ENCODE measurements at places on chromosomes 5 and 9.

DNA sequence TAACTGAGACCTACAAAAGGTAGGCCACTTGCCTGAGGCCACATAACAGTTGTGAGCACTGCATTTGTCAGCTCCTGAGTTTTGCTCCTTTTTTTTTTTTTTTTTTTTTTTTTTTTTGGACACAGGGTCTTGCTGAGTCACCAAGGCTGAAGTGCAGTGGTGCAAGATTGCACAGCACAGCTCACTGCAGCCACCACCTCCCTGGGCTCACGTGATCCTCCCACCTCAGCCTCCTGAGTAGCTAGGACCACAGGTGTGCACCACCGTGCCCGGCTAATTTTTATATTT, 37.1 kb downstream of the LAMC3 start:
- DNase-seq, result no peak

DNA sequence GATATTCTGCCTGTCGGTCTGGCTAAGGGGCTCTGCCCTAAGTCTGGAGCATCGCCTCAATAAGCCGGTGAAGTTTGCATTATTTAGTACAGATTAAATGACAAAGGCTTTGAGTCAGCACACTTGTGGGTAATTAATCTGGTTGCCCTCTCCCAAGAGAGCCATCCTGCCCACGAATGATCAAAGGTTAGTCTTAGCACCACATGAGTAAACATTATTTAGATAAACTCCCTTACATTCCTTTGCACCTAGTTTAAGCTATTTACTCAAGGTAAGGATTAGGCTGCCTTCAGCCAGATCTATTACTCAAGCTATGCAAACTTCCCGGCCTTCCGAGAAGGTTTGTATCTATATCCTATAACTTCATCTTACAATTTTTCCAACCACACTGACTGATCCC, 572.1 kb downstream of the CHSY3 start:
- no peak for DNase-seq

DNA sequence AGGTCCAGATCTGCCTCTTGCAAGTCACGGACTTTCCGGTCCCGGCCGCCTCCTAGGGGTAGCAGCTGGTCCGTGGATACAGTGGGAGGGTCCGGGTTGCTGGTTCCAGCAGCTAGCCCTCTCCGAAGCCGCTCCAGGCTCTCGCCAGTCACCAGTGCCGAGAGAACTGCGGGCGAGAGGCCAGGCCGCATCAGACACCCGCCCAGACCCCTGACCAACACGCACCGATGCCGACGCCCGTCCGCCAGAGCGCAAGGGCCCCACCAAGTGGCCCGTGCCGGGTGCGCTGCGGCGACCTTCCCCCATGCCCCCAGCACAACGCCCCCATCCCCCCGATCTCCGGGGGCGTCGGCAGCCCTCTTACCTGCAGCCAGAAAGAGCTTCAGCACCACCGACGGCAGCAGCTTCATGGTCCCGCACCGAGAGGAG, 470 bp downstream of the HBEGF start:
- DNase-seq, result peak; percentile 73

- DNase-seq, result no peak
Observed at GRCh38 chr5:30764704-30765103, 428.8 kb upstream of the CDH6 start.

DNA sequence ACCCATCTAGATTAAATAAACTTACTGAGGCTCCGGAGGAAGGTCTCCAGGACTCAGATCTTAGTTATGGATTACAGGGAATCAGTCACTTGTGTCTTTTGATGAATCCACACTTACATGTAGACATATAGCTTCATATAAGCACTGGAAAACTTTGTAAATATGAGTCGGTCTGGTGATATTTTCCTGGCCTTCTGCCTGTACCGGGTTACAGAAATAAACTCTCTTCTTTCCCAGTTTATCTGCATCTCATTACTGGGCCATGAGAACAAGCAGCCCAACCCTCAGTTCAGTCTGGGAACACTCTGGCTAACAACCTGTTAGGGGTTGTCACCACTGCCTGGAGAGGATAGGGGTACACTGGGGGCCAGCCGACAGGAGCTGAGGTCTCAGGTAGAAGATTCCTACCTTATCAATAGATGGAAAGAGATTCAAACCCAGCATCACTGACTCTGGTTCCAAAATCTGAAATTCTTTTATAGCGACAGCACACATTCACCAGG, 59.1 kb downstream of the THBS4 start:
- no peak for DNase-seq

GRCh38 chr5:4777435-4777834, 362.7 kb upstream of the ADAMTS16 start:
- no peak for DNase-seq

DNA sequence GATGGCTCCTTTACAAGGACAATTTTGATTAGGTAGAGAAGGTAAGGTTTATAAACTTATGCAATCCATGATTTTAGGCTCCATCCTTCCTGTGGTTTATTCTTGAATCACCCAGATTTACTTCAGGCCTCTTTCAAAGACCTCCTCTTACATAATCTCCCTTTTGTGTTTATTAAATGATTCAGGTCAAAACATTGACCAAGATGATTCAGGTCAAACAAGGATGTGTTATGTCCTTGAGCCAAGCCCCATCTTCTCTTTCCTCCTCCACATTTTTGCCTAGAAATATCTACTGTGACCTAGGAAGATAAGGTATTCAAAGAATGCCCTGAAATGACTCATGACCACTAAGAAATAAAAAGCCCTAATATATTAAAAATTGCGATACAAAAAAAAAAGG, 31.8 kb upstream of the TLR4 start:
- DNase-seq, result no peak

DNA sequence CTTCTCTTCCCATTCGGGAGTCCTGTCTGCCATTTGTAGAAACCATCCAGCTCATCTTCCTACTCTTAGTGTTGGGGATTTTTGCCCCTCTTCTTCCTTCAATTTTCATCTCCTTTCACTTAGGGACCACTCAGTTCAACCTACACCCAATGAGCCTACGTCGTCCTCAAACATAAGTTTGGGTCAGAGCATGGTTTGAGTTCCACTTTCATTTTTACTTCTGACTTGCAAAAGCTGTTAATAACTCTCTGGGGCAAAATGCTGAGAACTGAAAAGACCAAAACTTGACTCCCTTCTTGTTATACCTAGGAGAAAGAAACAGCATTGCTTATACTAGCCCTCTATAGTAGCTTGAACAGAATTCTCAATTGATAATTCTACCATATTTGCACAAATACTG, 381.5 kb upstream of the MPDZ start:
- DNase-seq, result no peak

DNA sequence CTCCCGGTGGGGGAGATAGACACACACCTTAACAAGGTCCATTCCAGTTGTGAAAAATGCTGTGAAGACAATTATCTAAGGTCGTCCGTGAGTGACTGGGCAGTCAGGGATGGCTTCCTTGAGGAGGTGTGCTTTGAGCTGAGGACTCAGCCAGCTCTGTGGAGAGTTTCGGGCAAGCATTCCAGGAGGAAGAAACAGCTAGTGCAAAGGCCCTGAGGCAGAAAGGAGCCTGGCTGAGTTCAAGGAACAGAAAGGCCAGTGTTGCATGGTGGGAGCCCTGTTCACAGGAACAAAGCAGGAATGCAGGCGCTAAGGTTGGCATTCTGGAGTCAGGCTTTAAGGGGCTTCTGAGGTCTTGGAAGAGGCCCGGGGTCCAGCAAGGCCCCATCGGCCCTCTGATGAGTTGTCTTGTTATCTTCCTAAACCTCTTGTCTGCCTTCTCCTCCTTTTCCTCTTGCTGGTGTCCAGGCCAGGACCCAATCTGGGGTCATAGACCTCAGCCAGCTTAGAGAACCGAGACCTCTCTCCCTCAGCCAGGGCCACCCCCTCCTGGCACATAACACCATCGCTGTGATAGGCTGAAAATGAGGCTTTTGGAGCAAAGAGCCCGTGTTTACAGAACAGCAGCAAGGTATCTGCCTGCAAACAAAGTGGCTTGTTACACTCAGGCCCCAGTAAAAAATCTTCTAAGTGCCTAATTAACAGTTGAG, 270.2 kb upstream of the MVB12B start:
- no peak for DNase-seq

- no peak for DNase-seq
Observed at GRCh38 chr5:34626036-34626435, 30.1 kb upstream of the RAI14 start.

DNA sequence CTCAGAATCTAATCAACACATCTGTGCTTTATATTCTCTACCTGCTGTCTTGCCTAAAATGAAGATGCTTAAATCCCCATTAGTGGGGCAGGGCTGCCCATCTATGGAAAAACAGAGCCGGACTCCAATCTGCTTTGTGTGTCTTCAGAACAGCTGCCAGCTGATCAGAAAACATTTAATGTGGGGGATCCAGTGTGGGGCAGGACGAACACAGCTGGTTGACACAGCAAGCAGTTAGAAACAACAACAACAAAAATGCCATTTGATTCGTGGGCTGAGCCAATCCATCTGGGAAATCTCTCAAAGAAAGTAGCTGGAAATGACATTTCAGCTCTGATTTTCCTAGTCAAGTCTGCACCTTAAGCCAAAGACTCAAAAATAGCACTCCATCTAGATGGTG, 99.8 kb downstream of the PPP2R2B start:
- DNase-seq, result no peak

GRCh38 chr5:143922718-143923117, 110.8 kb downstream of the HMHB1 start:
- DNase-seq, result no peak

DNA sequence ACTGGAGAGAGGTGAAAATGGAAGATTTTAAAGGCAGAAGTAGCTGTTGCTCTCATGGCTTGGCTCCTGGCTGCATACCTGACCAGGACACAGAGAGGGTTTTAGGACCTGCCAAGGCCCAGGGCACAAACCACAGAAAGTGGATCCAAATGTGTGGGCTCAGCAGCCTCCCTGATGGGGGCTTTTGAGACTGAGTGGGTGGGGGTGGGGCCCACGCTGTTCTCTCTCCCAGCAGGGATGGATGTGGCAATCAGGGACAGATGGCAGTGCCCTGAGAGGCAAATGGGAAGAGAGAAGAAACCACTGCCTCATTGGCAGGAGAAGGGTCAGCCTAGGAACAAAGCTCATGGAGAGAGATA, 34.9 kb upstream of the TIFAB start:
- peak; percentile 56 for DNase-seq

DNA sequence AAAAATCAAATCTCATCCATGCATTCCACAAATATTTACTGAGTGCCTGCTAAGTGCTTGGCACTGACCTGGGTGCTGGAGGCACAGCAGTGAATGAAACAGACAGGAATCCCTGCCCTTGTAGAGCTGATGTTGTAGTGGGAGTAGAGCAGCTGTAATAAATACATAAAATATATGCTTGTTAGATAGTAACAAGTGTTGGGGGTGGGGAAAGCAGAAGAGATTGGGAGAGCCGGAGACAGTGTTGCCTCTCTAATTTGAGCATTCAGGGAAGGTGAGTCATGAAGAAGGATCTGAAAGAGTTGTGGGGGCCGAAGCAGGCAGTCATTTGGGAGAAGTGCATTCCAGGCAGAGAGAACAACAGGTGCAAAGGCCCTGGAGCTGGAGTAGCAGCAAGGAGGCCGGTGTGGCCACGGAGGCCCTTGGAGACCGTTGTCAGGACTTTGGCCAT, 97.9 kb downstream of the ZNF618 start:
- DNase-seq, result no peak

DNA sequence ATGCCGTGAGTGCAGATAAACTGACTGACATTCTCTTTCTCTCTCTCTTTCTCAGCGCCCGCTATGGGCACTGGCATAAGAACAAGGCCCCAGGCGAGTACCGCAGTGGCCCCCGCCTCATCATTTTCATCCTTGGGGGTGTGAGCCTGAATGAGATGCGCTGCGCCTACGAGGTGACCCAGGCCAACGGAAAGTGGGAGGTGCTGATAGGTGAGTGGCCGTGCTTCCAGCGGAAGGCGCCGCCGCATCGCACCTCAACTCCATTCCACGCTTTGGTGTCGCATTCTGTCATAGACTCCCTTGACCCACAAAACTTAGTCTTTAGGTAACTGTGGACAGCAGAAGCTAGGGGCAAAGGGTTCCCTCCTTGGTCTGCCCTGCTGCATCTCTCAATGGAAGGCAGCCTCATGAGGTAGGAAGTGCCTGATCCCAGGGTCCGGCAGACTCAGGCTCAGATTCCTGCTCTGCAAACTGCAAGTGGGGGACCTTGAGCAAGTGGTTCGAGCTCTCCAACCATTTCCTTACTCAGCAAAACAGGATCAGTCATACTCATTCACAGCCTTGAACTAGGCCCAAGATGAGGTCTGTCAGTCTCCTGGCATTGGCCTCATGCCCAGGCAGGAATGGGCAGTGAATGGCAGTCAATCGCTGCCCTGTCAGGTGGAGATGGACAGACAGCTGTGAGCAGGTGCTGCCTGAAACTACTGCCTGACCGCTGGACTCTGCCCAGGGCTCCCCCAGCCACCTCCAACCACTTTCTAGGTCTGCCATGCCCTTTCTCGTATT, 24.2 kb upstream of the CFAP157 start:
- DNase-seq, result no peak

DNA sequence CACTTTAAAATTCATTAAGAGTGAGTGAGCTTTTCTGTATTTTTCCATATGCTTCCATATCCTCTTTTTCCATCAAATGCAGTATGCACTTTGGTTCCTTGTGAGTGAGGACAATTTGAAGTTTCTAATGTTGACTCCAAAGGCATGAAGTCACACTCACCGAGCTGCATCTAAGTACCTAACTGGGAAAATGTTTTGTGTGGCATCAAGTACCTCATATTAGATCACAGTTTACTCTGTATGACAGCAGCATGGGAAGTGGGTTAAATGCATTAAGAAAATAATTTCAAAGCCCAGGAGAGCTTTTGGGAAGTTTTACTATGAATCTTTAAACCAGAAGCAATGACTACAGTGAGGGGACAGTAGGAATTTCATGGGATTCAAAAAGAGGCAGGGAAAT, 207.0 kb downstream of the EFNA5 start:
- no peak for DNase-seq

GRCh38 chr5:74206579-74207550, 433.7 kb downstream of the ENC1 start:
- peak; percentile 76 for DNase-seq

DNA sequence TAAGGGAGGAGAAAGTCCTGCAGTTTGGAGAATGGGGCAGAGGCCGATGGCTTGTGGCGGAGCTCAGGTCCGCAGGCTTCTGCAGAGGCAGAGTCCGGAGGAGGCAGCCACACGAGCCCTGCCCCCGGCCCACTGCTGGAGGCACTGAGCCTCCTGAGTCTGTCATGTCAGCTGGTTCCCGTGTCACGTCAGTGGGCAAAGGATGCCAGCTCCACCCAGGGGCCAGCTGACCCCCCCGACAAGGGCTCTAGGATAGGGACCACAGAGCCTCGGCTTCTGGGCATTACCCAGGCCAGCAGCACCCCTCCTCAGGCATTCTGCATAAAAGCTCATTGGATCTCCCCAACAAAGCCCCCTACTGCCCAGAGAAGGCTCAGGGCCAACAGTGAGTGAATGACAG, 8.5 kb downstream of the SH3PXD2B start:
- no peak for DNase-seq

- DNase-seq, result no peak
Observed at GRCh38 chr5:29414681-29415080, 1778.8 kb upstream of the CDH6 start.

DNA sequence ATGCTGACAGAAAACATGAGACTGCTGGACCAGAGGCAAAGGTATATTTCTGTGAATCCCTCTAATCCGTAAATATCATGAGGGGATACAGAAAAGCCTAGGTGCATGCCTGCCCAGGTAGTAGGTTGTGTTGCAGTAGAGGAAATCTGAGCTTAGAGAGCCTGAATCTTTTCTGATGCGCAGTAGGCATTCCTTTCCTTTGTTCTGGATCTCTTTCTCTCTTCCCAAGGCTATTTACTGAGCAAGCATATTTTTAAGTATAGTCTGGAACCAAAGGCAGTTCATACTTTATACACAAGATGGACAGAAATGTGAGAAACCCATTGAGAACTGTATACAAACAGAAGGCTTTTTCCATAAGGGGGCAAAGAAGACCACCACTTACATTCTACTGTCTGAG, 359.3 kb downstream of the TMEM161B start:
- no peak for DNase-seq

Measured in left forelimb (tissue), 1 donor.